ENCODE measurements at places on chromosomes 2 and 18.

- DNase-seq, result peak; percentile 11
These were observed 226.9 kb downstream of the TMEM163 start for GRCh38 chr2:134491771-134492441.

DNA sequence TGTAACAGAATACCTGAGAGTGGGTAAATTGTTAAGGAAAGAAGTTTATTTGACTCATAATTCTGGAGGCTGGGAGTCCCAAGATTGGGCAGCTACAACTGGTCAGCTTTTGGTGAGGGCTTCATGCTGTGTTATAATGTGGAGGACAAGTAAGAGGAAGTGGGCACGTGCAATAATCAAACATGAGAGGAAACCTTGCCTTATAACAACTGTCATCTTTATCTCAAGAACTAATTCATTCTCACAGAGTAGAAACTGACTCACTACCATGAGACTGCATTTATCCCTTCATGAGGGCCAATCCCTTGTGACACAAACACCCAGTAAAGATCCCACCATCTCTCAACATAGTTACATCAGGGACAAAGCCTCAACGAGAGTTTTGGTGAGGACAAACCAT lies 318.1 kb upstream of the NT5C1B start:
- no peak for DNase-seq

DNA sequence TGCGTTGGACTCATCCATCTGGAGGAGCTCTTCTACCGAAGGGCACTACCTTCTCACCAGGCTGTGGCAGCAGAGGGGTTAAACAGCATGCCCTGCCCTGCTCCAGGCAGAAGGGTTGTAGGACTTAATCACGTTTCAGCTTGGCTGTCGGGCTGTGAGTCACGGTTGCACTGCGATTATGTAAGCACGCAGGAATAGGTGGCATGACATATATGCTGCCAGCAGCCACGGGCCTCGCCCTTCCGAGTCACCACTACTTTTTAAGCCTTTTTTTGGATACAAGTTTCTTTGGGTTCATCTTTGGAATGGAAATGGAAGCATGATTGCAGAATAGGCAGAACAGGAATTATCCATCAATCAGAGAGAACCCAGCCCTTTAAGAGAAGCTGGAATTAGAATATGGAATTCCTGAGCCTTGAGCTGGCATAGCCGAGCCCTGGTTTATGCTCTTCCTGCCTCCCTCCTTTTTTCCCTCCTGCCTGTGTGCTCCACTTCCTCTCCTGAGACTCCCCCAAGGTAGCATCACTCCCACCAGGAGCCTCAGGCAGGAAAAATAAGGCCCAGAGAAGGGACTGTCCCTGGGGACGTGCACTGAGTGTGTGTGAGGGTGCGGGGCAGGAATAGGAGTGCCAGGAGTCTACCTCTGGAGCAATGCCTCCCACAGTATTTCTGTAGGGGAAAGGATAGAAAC lies 86.8 kb downstream of the SEMA4F start:
- DNase-seq, result peak; percentile 98

DNA sequence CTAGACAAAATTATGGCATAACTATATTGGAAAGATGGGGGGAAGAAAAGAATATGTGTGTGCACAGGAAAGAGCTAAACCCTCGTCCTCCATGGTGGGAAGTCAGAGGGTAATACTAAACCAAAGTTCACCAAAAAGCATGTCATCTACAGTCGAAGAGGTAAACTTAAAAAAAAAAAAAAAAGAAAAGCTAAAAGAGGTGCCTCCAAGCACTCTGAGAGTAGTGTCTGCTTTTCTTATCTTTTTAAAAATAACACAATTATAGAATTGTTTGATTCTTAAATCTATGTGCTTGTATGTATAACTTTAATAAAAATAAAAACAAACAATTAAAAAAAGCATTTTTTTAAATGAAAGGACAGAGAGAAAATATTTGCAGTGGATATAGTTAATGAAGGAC lies 77.3 kb upstream of the MYCN start:
- DNase-seq, result no peak

DNA sequence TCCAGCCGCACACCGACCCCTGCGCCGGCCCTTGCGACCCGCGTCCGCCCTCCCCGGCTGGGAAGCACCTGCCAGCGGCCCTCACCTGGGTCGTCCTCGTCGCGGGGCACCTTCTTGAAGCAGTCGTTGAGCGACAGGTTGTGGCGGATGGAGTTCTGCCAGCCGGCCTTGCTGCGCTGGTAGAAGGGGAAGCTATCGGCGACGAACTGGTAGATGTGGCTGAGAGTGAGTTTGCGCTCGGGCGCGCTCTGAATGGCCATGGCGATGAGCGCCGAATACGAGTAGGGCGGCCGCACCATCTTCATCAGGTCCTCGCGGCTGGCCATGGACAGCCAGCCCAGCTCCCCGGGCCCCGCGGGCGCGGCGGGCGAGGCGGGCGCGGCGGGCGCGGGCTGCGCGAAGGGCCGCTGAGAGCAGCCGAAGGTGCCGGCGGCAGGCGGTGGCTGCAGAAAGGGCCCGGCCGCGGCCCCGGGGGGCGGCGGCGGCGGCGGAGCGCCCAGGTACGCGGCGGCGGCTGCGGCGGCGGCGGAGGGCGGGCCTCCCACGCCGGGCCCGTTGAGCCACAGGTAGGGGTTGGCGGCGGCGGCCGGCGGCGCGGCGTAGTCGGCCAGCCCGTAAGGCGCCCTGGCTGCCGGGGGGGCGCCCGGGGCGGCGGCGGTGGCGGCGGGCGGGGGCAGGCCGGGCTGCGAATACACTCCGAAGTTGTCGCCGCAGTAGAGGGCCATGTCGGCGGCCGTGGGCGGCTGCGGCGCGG lies 505 bp downstream of the FOXI3 start:
- no peak for DNase-seq

DNA sequence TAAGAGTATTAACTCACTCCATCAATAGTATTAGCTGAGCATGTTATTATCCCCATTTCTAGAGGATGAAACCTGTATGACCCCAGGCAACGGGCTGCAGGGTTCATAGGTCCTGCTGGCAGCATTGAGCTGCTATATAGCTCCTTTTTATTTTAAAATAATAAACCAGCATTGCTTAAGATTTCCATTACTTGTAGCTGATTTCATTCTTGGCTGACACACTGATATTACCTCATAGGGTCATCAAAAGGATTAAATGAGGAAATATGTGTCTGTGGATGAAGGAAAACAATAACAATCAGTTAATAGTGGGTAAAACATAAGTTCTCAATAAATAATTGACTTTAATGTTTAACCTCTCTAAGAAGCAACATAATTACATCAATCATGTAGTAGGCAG lies 48.3 kb upstream of the NRP2 start:
- peak; percentile 18 for DNase-seq

GRCh38 chr2:151783133-151783520 lies 45.1 kb downstream of the ARL5A start:
- DNase-seq, result no peak

DNA sequence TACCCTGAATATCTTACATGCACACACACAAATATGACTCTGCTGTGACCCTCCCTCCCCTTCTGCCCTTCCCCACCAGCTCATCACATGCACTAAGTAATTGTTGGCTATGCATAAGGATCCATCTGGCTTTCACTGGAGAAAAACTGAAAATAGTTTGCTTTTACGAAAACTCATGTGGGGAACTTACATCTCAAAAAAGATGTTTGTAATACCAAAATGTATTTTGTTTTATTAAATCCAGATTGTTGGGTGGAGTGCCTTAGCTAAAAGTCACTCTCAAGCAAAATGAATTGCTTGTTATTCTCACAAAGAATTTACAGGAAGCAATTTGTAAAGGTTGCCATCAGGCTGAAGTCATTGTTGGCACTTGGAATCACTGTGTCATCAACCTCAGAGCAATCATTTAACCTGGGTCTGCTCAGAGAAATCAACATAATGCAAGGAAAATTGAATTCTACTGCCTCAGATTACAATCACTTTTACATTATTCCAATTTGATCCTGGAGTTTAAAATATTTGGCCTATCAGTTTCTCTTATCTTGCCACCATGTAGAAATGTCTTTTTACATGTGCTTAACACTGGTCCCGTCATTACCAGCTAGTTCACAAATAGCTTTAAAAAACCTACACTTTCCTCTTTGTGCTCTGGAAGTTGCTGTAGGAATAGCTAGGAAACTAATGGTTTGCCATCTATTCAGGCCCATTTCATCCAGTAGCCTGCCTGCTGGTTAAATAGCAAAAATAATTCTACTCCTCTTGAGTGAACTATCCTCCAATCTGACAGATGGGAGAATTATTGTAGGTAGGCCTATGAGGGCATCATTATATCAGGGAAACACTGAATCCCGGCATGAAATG lies 90.3 kb upstream of the TMEM17 start:
- no peak for DNase-seq

GRCh38 chr18:36532394-36532793 lies 234.9 kb downstream of the FHOD3 start:
- peak; percentile 71 for DNase-seq

DNA sequence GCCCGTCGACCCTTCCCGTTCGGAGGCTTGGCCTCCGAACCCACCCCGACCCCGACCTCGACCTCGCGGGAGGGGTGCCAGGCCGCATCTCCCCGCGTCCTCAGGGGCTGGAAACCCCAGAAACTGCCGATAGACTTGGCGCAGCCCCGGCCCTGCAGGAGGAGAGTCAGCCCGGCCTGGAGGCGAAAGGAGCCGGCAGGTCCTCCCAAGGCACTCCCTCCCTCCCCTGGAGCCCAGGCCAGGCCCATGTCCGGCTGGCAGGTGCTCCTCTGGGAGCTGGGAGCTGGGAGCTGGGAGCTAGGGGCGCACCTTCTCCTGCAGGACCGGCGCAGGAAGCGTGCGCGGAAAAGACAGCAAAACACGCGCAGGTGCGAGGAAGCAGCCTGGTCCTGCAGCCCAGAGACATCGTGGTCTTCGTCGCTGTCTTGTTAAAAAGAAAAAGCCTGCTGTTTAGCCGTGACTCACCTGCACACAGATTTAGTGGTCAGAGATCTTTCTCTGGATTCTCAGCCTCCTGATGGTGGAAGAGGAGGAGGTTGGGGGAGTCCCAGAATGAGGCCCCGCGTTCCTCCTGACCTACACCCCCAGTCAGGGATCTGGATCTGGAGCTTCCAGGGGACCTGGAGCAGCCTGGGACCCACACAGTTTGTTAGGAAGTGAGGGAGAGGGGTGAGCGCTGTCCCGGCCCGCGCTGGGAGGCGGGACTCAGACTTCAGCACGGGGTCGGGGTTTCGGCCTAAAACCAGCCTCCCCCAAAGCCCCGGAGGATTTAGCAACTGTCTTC lies 660 bp upstream of the MBP start:
- DNase-seq, result no peak

DNA sequence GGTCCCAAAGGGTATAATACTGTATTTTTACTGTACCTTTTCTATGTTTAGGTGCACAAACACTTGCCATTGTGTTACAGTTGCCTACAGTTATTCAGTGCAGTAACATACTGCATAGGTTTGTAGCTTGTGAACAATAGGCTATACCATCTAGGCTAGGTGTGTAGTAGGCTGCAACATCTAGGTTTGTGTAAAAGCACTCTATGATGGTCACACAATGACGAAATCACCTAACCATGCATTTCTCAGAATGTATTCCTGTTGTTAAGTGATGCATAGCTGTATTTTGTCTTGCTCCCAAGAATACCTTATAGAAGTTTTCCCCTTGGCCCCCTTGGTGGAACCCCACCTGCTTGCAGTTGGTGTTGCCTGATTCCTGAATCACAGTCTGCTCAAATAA lies 29.3 kb upstream of the AGFG1 start:
- DNase-seq, result no peak

Measured in MCF 10A (cell line).